ENCODE measurements at places on chromosomes 2 and 18. TPM values are rescaled to one million over a fixed set of nuclear protein-coding genes. Genes with fewer than 3 reads are reported as not detected.

The MAP3K20 gene
- total RNA-seq, result 50.2 TPM

The PUM2 gene
- 43.7 TPM for total RNA-seq

The CNOT11 gene
- total RNA-seq, result 15.5 TPM

The LRRTM1 gene
- total RNA-seq, result not detected

The ARL4C gene
- 7.8 TPM for total RNA-seq

The TCF23 gene
- total RNA-seq, result under 0.01 TPM

The AKAIN1 gene
- not detected for total RNA-seq

The BOLL gene
- total RNA-seq, result not detected

The MBD5 gene
- total RNA-seq, result 5.3 TPM

The RGPD8 gene
- 6.1 TPM for total RNA-seq

All from bronchial epithelial cell (primary cell).